Omental fat pad (tissue), 4 donors: ENCODE measurements at places on chromosomes 2 and 18. TPM values are rescaled to one million over a fixed set of nuclear protein-coding genes. Genes with fewer than 3 reads are reported as not detected.

The LRRTM4 gene
- total RNA-seq: not detected

The TMEM178A gene
- total RNA-seq: 1.9 TPM

The LYPD6 gene
- 1.3 TPM for total RNA-seq

GRCh38 chr2:159807183-159808031 is 9.4 kb upstream of the CD302 start:
- DNase-seq: no peak

- DNase-seq: no peak
Measured at GRCh38 chr2:222598611-222599010, 57.3 kb downstream of the FARSB start.

DNA sequence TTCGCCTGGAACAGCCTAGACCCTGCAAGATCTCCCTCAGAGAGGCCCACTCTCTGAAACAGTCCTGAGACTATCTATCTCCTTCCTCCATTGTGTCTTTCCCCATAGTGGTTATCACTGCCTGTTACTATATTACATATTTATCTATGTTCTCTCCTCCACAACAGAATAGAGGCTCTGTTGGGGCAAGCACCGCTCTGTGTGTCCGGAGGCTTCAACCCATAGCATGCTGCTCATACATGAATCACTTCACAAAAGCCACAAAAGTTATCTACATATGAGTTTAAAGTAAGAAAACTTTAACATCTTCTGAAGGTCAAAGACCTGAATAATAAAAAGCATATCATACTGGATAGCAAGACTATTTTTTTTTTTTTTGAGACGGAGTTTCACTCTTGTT is 242.1 kb upstream of the HS6ST1 start:
- DNase-seq: no peak

DNA sequence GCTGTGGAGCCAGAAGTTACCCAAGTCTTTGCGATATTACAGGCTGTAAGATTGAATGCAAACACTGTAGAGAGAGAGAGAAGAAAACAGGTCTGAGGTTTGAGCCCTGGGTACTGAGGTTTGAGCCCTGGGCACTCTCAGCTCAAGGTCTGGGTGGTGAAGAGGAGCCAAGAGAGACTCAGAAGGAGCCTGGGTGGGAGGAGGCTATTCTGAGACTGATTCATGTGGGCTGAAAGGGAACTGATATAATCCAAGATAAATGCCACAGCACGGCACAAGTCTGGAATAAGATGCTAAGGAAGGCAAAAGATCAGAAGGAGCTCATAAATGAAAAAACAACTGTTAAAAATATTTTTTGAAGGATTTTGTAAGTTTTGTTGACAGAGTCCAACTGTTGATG is 407.6 kb upstream of the HS6ST1 start:
- DNase-seq: no peak
